Fibroblast of lung (primary cell): ENCODE measurements at places on chromosomes 2 and 18.

GRCh38 chr2:120675460-120676130 lies 60.1 kb upstream of the GLI2 start:
- H3K27me3 ChIP-seq, result peaks cover 9% of the 10 kb centered on the region
- no peaks in the 10 kb centered on the region for H3K36me3 ChIP-seq
- peak; percentile 61 for DNase-seq
- H3K4me3 ChIP-seq, result no peak overlapping the region

DNA sequence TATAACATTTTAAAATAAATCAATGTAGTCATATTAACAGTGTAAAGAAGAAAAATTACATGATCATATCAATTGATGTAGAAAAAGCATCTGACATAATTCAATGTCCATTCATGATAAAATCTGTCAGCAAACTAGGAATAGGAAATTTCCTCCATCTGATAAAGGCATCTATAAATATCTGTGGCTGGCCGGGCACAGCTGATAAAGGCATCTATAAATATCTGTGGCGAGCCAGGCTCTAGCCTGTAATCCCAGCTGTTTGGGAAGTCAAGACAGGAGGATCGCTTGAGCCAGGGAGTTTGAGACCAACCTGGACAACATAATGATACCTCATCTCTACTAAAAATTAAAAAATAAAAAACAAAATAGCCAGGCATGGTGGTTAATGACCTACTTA lies 18.1 kb upstream of the RANBP2 start:
- DNase-seq, result no peak
- H3K27me3 ChIP-seq, result no peaks in the 10 kb centered on the region
- H3K4me3 ChIP-seq, result no peak overlapping the region
- H3K36me3 ChIP-seq, result no peaks in the 10 kb centered on the region
- H3K4me1 ChIP-seq, result no peaks in the 10 kb centered on the region

GRCh38 chr2:20567159-20567925 lies 83.6 kb downstream of the HS1BP3 start:
- no peaks in the 10 kb centered on the region for H3K36me3 ChIP-seq
- no peaks in the 10 kb centered on the region for H3K27me3 ChIP-seq
- H3K4me1 ChIP-seq, result peaks cover 21% of the 10 kb centered on the region
- H3K4me3 ChIP-seq, result no peak overlapping the region

DNA sequence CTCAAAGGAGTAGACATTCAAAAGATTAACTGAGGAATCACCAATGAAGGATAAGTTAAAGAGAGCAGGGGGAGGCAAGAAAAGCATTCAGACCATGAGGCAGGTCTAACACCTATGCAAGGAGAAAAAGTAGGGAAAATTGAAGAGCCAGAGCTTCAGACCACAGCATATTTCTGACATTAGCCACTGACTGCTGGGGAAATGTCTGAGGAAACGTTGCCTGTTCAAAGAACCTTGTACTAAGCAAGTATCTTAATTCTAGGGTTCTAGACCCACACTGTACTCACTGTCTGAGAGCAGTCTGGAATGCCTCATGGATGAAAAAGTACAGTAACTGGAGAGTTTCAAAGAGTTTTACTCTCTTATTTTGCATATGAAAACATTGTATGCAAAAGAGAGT lies 39.5 kb upstream of the TFPI start:
- H3K27me3 ChIP-seq, result no peaks in the 10 kb centered on the region
- no peak overlapping the region for H3K27ac ChIP-seq
- DNase-seq, result peak; percentile 65
- H3K4me1 ChIP-seq, result no peaks in the 10 kb centered on the region

GRCh38 chr2:197075754-197076337 lies 149.3 kb upstream of the PGAP1 start:
- no peaks in the 10 kb centered on the region for H3K36me3 ChIP-seq
- no peak for DNase-seq
- no peaks in the 10 kb centered on the region for H3K27me3 ChIP-seq
- peaks cover 4% of the 10 kb centered on the region for H3K4me1 ChIP-seq
- no peak overlapping the region for H3K4me3 ChIP-seq

GRCh38 chr18:36454848-36455458 lies 157.4 kb downstream of the FHOD3 start:
- no peak overlapping the region for H3K4me3 ChIP-seq
- H3K27ac ChIP-seq, result no peak overlapping the region
- H3K27me3 ChIP-seq, result no peaks in the 10 kb centered on the region

DNA sequence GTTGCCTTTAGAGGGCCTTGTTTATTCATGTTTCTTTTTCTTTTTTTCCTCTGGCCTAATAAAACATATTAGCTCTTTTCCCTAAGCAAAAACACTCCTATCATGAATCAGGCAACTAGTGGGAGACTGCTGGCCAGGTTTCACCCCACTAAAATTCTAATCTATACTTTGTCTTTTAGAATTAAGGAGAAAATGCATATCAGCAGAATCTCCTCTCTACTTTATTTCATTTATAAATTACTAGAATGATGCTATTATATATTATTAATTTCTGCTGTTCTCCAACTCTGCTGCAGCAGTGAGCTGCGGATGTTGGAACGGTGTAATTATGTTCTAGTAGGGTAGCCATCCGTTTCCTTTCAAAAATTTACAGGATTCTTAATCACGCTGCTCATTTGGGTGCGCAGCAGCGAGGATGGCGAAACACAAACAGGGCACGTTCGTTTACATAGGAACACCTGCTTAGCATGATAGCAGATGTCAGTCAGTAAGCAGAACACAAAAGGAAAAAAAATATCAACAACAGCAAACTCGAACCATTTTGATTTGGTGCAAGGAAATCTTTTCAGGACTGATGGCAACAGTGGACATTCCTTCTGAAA lies 30.5 kb downstream of the ZEB2 start:
- H3K36me3 ChIP-seq, result no peaks in the 10 kb centered on the region
- H3K27me3 ChIP-seq, result no peaks in the 10 kb centered on the region
- peaks cover 5% of the 10 kb centered on the region for H3K4me1 ChIP-seq
- no peak overlapping the region for H3K27ac ChIP-seq
- DNase-seq, result no peak

DNA sequence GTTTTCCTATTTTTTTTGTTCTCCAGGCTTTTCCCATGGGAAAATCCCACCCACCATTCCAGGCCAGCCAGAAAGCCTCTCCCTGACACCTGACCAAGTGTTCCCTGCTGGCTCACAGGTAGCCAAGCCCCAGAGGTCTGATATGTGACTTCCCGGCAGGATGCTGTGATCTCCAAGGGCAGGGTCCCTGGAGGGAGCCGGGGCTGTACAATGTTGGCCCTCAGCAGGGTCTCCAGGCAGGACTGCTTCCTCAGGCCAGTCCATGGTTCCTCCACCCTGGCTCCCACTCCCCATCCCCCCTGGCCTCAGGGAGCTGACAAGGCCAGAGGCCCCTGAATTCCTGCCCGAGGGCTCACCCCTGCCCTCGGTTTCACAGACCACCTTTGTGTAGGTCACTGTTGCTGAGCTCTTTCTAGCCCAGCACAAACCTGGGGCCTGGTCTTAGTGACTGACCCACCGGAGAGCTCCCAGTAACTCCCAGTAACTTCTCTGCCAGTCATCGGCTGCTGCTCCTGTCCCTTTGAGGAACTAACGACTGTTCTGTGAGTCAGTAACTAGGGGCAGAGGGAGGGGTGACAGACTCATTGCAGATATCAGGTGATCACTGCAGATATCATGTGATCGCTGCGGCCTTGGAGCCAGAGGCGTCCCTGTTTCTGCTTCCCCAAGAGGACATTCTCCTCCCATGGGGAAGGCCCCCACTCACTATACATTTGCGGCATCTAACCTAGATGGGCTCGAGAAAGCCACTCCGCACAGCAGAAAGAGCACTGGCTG lies 38.7 kb downstream of the SDC1 start:
- no peak overlapping the region for H3K4me3 ChIP-seq
- peaks cover 3% of the 10 kb centered on the region for H3K4me1 ChIP-seq
- DNase-seq, result no peak
- H3K36me3 ChIP-seq, result no peaks in the 10 kb centered on the region

DNA sequence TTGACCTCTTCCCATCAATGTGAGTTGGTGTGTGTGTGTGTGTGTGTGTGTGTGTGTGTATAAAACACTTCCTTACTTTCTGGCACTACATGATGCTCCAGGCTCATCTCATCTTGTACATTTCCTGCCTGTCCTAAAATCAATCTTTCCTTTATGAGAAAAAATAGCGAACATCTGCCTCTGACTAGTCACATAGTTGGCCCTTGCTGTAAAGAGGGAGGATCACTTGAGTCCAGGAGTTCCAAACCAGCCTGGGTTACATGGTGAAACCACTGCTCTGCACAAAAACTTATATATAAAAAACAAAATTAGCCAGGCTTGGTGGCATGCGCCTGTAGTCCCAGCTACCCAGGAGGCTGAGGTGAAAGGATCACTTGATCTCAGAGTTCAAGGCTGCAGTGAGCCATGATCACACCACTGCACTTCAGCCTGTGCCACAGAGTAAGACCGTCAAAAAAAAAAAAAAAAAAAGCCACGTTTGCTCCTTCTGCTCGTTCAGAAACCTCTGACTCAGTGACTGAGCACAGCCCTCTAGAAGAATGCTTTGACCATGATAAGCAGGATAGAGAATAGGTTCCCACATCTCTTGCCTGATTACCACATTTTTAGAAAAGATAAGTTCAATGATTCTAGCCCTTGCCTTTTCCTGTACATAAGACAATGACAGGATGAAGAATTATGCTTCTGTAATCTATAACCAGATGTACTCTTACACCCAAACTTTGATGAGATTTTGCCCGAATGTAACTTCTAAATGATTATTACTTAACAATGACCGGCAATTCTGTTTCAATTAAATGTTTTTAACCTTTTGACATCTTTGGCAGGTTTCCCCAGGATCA lies 45.2 kb upstream of the ST3GAL5 start:
- H3K27me3 ChIP-seq, result peaks cover under 1% of the 10 kb centered on the region
- no peaks in the 10 kb centered on the region for H3K4me1 ChIP-seq
- H3K4me3 ChIP-seq, result no peak overlapping the region
- H3K36me3 ChIP-seq, result no peaks in the 10 kb centered on the region

GRCh38 chr18:10732990-10733389 lies 207.2 kb downstream of the NAPG start:
- no peaks in the 10 kb centered on the region for H3K27me3 ChIP-seq
- H3K4me1 ChIP-seq, result no peaks in the 10 kb centered on the region

DNA sequence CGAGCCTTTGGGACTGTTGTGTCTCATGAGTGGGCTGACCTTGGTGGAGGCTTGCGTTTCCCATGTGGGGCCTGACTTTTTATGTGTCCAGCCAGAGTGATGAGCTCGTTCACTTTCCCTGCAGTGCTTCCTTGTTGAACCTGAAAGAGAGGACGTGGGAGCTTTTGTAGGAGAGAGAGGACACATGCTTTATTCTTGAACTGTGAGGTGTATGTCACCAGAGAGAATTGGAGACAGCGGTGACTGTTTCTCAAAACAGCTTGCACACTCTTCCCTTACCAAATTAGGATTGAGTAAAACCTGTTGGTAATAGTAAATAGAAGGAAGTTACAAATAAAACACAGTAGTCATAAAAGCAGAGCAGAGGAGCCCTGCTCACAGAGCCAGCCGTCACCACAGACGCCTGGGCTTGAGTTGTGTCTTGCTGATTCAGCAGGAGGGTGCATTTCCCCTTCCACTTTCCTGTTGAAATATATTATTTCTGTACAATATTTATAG lies 60.7 kb downstream of the INPP4A start:
- H3K27ac ChIP-seq, result no peak overlapping the region
- no peaks in the 10 kb centered on the region for H3K36me3 ChIP-seq
- no peaks in the 10 kb centered on the region for H3K4me1 ChIP-seq
- no peaks in the 10 kb centered on the region for H3K27me3 ChIP-seq
- DNase-seq, result no peak

- peaks cover 2% of the 10 kb centered on the region for H3K27me3 ChIP-seq
- no peaks in the 10 kb centered on the region for H3K36me3 ChIP-seq
- no peaks in the 10 kb centered on the region for H3K4me1 ChIP-seq
- no peak for DNase-seq
These were observed 96.8 kb downstream of the MSH2 start for GRCh38 chr2:47499621-47500309.

DNA sequence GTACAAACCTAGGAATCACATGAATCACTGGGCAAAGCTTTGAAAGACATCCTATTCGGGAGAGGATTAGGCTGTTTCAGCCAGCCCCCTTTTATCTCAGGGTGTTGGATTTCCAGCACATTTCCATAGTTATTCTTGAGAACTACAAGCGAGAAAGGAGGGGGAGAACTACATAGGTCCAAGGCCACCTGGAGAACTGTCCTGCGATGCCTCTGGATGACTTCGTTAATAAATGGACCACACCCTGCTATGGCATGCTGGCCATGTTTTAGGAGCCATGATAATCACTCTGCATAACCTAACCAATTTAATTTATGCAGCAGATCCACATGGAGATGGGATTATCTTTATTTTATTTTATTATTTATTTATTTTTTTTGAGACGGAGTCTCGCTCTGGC lies 29.9 kb downstream of the RHBDD1 start:
- H3K4me3 ChIP-seq, result no peak overlapping the region
- H3K27me3 ChIP-seq, result no peaks in the 10 kb centered on the region
- H3K4me1 ChIP-seq, result no peaks in the 10 kb centered on the region
- no peak for DNase-seq

DNA sequence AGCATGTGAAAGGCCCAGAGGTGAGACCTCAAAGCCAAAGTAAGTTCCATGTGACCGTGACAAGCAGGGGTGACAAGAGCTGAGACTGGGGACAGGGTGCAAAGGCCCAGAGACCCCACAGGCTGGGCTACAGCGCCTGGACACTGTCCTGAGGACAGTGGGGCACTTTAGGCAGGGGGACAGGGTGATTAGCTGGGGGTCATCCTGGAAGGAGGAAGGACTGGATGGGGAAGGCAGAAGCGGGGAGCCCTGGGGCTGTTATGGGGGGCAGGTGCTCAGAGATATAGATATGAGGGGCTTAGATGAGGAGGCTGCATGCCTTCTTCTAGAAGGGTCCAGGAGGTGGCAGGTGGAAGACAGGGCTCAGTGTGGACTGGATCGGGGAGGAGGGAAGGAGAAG lies 31.5 kb downstream of the KIF1A start:
- H3K4me1 ChIP-seq, result no peaks in the 10 kb centered on the region
- no peaks in the 10 kb centered on the region for H3K36me3 ChIP-seq
- H3K27me3 ChIP-seq, result no peaks in the 10 kb centered on the region
- no peak overlapping the region for H3K4me3 ChIP-seq
- no peak for DNase-seq
- H3K27ac ChIP-seq, result no peak overlapping the region

GRCh38 chr2:233449081-233449901 lies 95.0 kb downstream of the DGKD start:
- no peaks in the 10 kb centered on the region for H3K4me1 ChIP-seq
- H3K36me3 ChIP-seq, result peaks cover 5% of the 10 kb centered on the region
- H3K27me3 ChIP-seq, result no peaks in the 10 kb centered on the region

GRCh38 chr2:39027421-39027820 lies 93.4 kb downstream of the SOS1 start:
- H3K4me3 ChIP-seq, result no peak overlapping the region
- no peak overlapping the region for H3K27ac ChIP-seq
- no peak for DNase-seq
- H3K27me3 ChIP-seq, result no peaks in the 10 kb centered on the region

DNA sequence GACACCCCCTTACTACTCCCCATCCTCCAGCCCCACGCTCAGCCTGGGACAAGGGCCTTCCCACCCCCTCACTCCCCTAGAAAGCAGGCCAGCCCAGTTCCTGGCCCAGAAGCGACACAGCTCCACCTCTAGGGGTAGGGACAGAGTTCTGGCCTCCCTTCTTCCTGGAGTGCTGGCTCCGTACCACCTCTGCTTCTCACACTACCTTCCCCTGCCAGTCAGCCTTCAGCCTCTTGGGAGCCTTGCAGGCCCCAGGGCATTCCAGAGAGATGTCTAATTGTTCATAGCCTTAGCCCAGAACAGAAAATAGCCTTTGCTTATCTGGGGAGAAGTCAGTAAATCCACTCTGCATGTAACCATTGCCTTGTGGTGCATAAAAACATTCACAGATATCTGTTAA lies 13.1 kb upstream of the CATIP start:
- no peak overlapping the region for H3K4me3 ChIP-seq
- H3K27me3 ChIP-seq, result no peaks in the 10 kb centered on the region
- peaks cover 2% of the 10 kb centered on the region for H3K4me1 ChIP-seq
- H3K36me3 ChIP-seq, result no peaks in the 10 kb centered on the region
- H3K27ac ChIP-seq, result no peak overlapping the region
